ENCODE measurements at places on chromosomes 11 and 22. TPM values are rescaled to one million over a fixed set of nuclear protein-coding genes. Genes with fewer than 3 reads are reported as not detected.

GRCh38 chr22:22603470-22603947 lies 40.9 kb upstream of the GGTLC2 start:
- H3K4me3 ChIP-seq = no peak overlapping the region
- no peaks in the 10 kb centered on the region for H3K27me3 ChIP-seq

- no peaks in the 10 kb centered on the region for H3K36me3 ChIP-seq
- H3K4me3 ChIP-seq = no peak overlapping the region
- H3K4me1 ChIP-seq = no peaks in the 10 kb centered on the region
- no peaks in the 10 kb centered on the region for H3K27me3 ChIP-seq
Measured at GRCh38 chr11:13433437-13433836, 29.6 kb downstream of the BTBD10 start.

DNA sequence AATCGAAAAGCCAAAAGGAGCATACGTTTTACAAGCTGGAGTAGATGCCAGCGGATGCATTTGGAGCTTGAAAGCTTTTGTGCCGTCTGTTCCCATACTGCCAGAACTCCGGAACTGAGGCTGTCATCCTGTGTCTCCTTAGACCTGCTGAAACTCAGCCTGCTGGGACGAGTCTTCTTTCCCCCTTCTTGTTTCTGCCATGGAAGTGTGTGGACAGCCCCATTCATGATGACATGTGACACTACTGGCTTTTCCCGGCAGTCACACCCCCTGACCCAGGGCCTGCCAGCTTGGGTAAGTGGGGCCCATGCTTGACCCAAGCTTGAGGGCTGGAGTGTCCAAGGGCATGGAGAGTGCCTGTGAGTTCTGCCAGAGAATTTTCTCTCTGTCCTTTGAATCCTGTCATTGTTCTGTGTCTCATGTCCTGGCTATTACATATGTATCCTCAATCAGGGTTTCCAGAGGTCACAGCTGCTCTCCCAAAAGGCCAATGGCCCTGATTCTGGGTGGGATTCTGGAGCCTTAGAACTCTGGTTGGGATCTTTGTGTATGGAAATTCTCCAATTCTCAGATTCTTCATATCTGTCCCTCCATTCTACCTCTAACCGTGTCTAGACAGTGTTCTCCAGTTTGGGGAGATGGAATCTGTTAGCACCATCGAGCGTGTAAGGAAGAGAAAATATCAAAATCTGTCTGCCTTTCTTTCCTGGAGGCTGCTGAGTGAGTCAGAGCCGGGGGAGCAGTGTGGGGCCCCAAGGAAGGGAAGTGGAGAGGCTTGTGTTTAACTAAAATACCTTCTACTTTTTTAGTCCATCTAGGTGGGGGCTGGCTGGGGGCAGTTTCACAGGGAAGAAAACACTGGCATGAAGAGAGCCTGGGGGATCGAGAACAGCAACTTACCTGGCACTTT lies 73.2 kb downstream of the KIAA1671 start:
- no peak overlapping the region for H3K4me3 ChIP-seq
- peak overlapping the region; percentile 70 for H3K27ac ChIP-seq
- no peak for DNase-seq
- peaks cover 48% of the 10 kb centered on the region for H3K4me1 ChIP-seq
- H3K36me3 ChIP-seq = no peaks in the 10 kb centered on the region
- H3K27me3 ChIP-seq = no peaks in the 10 kb centered on the region

- no peaks in the 10 kb centered on the region for H3K36me3 ChIP-seq
- DNase-seq = no peak
- H3K27me3 ChIP-seq = no peaks in the 10 kb centered on the region
Measured at GRCh38 chr11:122665861-122666260, 10.3 kb downstream of the UBASH3B start.

DNA sequence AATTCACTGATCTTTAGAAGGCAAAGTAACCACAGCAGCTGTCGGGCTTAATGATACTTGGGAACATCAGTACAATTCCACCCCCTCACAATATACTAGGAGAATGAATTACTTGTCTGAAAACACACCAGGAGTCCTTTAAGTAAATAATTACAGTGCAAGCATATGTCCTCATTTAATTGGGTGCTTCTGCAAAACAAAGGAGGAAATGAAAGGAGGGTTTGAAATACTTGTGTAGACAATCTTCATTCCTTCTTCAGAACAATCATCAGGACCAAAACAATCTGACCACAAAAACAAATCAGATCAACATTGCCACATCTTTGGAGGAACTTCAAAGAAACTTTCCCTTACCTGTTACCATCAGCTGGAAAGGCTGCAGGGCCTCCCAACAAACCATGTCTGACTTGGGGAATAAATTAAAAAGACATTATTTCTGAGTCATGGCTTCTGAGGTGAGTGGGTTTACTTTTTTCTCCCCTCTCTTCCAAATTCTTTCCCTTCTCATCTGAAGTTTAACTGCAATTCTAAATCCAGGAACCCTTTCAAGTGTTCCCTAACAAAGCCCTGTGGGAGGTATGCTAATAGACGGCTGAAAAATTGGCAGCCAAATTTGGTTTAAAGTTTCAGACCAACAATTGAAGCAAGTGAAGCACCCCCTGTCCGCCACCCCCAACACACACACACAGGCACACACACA lies 12.5 kb upstream of the CCDC117 start:
- no peaks in the 10 kb centered on the region for H3K36me3 ChIP-seq
- no peaks in the 10 kb centered on the region for H3K27me3 ChIP-seq
- H3K4me3 ChIP-seq = no peak overlapping the region
- DNase-seq = no peak

GRCh38 chr11:64742889-64743590 lies 902 bp downstream of the RASGRP2 start:
- peak overlapping the region; percentile 87 for H3K27ac ChIP-seq
- no peaks in the 10 kb centered on the region for H3K36me3 ChIP-seq
- H3K27me3 ChIP-seq = peaks cover 7% of the 10 kb centered on the region
- peak overlapping the region; percentile 59 for H3K4me3 ChIP-seq

- no peak overlapping the region for H3K27ac ChIP-seq
- no peaks in the 10 kb centered on the region for H3K36me3 ChIP-seq
- H3K4me1 ChIP-seq = no peaks in the 10 kb centered on the region
Measured at GRCh38 chr22:27786291-27786932, 15.1 kb downstream of the MN1 start.

Gene HEPHL1
- total RNA-seq = 1.7 TPM

Gene MIOX
- total RNA-seq = not detected

Gene SERHL2
- total RNA-seq = 4.4 TPM

Gene DSCAML1
- total RNA-seq = 0.25 TPM

Gene VWCE
- total RNA-seq = 3.4 TPM
